ENCODE measurements at places on chromosomes 1 and 21.
A peak's percentile ranks its signal among the peaks of the same experiment; 100 is the strongest.

DNA sequence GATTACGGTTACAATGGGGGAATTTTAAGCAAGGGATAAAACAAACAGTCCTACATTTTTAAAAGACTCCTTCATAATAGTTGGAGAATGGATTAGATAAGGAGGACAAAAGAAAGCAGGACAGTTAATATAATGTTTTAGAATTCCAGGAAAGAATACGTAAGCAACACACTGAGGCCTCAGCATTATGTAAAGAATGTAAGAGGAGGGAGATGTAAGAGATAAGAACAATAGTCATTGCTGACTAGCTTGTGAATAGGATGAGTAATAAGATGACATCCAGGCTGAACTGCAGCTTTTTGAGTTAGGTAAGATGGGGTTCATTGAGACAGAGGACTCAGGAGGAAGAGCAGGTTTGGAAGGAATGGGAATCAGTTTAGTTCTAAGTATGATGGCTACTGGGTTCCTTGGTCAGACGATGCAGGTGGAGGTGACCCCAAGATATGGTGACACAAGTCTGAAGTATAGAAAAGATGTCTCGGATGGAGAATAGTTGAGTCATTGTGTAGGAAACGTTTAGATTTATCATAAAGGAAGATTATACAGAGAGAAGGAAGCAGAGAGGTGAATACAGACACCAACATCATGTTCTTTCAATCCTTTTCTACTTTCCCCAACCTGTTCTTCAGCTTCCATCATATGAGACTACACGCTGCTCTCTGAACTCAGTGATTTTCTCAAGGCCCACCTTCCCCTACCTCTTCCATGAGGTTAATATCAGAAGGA is 372.8 kb downstream of the PTBP2 start:
- no peak for DNase-seq

DNA sequence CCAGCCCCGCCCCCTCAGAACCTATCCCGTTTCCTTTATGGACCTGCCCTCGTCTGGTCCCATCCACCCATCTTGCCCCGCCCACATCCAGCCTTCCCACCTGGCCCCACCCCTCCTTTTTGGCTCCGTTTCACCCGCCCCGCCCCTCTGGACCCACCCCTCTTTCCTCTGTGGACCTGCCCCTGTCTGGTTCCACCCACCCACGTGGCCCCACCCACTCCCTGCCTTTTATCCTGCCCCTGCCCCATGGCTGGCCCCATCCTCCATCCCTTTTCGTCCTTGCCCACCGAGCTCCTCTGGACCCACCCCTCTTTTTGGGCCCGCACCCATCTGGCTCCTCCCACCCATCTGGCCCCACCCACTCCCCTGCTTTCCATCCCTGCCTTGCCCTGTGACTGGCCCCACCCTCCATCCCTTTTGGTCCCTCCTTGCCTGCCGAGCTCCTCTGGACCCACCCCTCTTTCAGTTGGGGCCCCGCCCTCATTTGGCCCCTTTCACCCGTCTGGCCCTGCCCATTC is 177.3 kb downstream of the CAMTA1 start:
- peak; percentile 44 for DNase-seq

- DNase-seq = no peak
Observed at GRCh38 chr1:7389201-7389905, 381.7 kb upstream of the VAMP3 start.

- DNase-seq = no peak
Observed at GRCh38 chr1:174872615-174873058, 127.1 kb upstream of the CACYBP start.

GRCh38 chr21:25965951-25966707 is 204.4 kb downstream of the APP start:
- DNase-seq = no peak

GRCh38 chr1:16981269-16981849 is 939 bp upstream of the MFAP2 start:
- no peak for DNase-seq

GRCh38 chr21:35093514-35093913 is 44.4 kb upstream of the RUNX1 start:
- DNase-seq = no peak

Data from effector CD8-positive, alpha-beta T cell (primary cell).